Renal pelvis (tissue), 12 donors: ENCODE measurements at places on chromosomes 3 and 15. TPM values are rescaled to one million over a fixed set of nuclear protein-coding genes. Genes with fewer than 3 reads are reported as not detected.
A peak's percentile ranks its signal among the peaks of the same experiment; 100 is the strongest.

DNA sequence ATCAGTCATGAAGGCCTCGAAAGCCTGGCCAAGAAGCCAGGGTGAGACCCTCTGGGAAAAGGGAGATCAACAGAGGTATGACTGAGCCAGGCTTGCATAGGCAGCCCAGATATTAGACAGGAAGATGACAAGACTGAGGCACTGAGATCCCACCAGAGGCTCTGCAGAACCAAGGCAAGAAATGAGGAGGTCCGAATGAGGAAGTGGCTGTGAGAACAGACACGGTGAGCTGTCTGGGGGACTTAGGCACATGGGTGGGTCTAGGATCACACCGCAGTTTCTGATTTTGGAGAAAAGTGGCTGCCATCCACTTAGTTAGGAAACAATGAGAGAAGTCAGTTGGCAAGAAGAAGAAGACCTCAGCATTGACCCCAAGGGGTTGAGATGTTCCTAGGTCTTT, 31.5 kb upstream of the PRSS50 start:
- no peak for DNase-seq

DNA sequence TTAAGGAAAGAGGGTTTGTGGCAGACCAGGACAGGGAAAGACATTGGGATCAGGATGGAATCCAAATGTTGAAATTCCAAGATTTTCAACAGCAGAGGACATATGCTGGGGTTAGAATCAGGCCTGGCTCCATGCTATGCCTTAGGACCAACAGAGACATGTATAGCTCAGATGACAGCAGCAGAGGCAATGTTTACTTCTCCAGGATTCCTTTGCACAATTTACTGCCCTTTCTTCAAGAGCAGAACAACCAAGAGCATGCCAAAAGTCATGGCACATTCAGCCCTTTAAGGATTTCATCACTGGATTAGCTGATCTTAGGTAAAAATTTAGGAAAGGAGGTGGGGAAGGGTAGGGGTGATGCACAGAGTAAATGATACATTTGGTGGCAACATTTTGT, 69.6 kb upstream of the GSK3B start:
- DNase-seq: no peak

DNA sequence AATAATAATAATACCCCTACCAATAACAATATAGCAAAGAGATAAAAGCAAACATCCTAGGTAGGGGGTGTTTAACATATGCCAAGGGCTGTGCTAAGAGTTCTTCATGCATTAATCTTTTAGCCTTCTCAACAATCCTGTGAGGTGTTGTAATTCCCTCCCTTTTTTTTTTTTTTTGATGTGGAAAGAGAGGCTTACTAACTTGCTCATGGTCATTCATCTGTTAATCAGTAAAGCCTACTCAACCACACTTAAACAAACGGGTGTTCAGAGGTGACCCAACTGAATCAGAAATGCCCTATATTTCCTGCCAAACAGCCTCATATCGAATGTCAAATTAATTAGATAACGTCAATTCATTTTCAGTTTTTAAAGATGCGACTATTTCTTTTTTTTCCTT, 232.1 kb downstream of the CTNNB1 start:
- no peak for DNase-seq

The SLC22A13 gene
- polyA plus RNA-seq: 6.1 TPM

The ACTC1 gene
- 0.87 TPM for polyA plus RNA-seq

GRCh38 chr3:139970526-139970925, 35.5 kb downstream of the CLSTN2 start:
- peak; percentile 12 for DNase-seq

GRCh38 chr3:27960133-27960532, 238.0 kb upstream of the EOMES start:
- no peak for DNase-seq

The LIPC gene
- 19.2 TPM for polyA plus RNA-seq

- no peak for DNase-seq
These were observed 1.9 kb downstream of the PLOD2 start for GRCh38 chr3:146159037-146159436.

- no peak for DNase-seq
These were observed 85.2 kb upstream of the WDR72 start for GRCh38 chr15:53844634-53845033.

DNA sequence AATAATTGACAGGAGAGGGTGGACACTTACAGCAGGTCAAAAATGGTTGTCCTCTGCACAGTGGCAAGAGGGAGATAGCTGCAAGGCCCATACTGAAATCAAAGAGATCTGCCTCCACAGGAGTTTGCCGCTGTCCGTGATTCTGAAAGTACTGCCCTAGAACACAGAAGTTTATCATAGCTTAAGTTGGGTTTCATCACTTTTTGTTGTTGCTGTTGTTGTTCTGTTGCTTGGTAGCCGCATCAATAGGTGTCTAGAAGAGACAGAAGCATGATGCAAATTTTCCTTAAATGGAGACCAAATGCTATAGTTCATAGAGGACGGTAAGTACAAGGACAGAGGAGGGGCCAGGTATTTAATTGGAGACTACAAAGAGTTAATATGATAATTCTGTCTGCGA, 120.0 kb upstream of the MRPL3 start:
- DNase-seq: no peak

The PARP6 gene
- 133 TPM for polyA plus RNA-seq

GRCh38 chr3:196654735-196655090, 15.2 kb downstream of the NRROS start:
- no peak for DNase-seq

- DNase-seq: no peak
These were observed 46.6 kb downstream of the XXYLT1 start for GRCh38 chr3:195224156-195224979.

- DNase-seq: no peak
These were observed 103.4 kb downstream of the WNT7A start for GRCh38 chr3:13776253-13777050.

The SLC12A1 gene
- 352 TPM for polyA plus RNA-seq

- DNase-seq: no peak
These were observed 398.9 kb upstream of the NR2F2 start for GRCh38 chr15:95931619-95932018.

DNA sequence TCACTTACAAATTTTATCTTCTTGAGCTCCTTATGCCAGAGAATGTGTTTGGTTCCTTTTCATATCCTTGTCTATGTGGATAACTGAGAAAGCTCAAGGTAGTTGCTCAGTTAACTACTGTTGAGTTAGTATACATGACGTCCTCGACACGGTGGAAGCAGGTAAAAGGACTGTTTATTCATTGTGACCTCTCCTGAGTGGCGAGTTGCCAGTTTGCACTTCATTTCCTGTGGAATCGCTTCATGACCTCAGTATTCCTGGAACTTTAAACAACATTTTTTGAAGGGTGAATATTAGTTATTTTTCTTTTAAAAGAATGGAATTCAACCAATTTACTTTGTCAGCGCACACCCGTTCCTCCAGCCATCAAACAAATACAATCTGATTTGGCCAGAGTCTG, 1.2 kb upstream of the TPRG1 start:
- DNase-seq: no peak

The GPR160 gene
- 31.0 TPM for polyA plus RNA-seq

- DNase-seq: no peak
These were observed 15.3 kb upstream of the BHLHE40 start for GRCh38 chr3:4963669-4964570.

The PDZRN3 gene
- 39.3 TPM for polyA plus RNA-seq

The ITIH1 gene
- polyA plus RNA-seq: not detected
